ENCODE measurements at places on chromosomes 12 and 14.
A peak's percentile ranks its signal among the peaks of the same experiment; 100 is the strongest.

GRCh38 chr14:34619471-34619870 is 10.5 kb downstream of the SNX6 start:
- no peak for DNase-seq

- DNase-seq: peak; percentile 22
Observed at GRCh38 chr12:56565510-56566101, 44.0 kb downstream of the RBMS2 start.

DNA sequence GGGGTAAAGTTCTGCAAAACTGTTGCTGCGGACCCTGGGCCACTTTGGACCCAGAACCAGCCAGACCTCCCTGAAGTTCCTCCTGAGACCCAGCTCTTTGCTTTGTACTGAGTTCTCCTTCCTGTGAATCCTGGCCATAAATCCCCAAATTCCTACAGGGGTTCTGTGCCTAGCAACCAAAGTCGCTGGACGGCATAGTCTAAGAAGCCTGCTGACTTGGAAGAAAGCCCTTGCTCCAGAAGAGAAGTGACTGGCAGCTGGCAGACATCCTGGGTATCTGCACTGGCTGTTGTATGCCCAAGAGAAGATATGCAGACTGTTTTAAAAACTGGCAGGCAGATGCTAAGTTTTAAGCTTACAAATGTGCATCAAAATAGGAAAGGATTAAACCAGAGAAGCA is 99.9 kb upstream of the SLC24A4 start:
- DNase-seq: no peak

- DNase-seq: no peak
Observed at GRCh38 chr12:70508178-70508577, 129.1 kb downstream of the PTPRB start.

DNA sequence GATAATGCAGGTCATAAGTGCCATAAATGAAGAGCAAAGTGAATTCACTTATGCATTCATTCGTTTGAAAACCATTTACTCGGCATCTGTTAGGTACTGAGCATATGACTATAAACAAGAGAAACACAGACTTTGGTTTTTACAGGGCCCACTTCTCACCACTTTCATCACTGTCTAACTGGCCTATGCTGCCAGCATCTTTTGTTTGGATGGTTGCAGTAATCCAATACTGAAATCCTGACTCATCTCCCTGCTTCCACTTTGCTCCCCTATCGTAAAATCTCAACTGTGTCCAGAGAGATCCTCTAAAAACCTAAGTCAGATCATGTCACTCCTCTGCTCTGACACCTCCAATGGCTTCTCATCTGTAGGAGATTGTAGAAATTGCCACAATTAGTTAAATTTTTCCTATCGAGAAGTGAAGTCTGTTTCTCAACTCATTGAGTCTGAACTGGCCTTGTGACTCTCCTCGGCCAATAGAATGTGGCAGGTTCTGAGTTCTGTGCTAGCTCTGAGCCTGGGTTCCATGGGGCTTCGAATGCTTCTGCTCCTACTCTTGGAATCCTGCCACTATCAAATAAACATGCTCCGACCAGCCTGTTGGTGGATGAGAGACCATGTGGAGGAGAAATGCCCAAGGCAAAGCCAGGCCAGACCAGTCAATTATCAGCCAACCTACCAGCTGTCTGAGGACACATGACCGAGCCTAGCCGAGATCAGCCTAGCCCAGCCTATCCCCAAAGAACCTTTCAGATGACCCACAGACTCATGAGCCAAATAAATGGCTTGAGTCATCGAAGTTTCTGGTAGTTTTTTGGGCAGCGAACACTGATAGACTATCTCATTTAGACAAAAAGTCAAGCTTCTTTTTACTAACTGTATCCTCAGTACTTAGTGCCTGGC is 2.2 kb upstream of the BATF start:
- DNase-seq: no peak

Data from glutamatergic neuron (in vitro differentiated cells).